Motor neuron (in vitro differentiated cells): ENCODE measurements at places on chromosomes 2 and 18. TPM values are rescaled to one million over a fixed set of nuclear protein-coding genes. Genes with fewer than 3 reads are reported as not detected.

Gene STEAP3
- 2.7 TPM in 2 replicates for total RNA-seq

Gene CNGA3
- 13.5 and 14.0 TPM in 2 replicates for total RNA-seq

Gene CACNB4
- 18.0 and 22.6 TPM in 2 replicates for total RNA-seq

Gene MFSD2B
- 0.42 and 0.49 TPM in 2 replicates for total RNA-seq

DNA sequence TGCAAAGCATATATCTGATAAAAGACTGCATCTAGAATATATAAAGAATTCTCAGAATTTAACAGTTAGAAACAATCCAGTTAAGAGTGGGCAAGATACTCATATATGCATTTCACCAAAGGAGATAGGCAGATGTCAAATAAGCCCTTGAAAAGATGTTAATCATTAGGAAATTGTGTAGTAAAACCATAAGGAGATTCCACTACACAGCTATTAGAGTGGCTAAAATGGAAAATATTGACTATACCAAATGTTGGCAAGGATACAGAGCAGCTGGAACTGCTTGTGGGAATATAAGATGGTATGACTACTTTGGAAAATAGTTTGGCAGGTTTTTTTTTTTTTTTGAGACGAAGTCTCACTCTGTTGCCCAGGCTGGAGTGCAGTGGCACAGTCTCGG is 59.5 kb downstream of the CAB39 start:
- ATAC-seq: no peak

DNA sequence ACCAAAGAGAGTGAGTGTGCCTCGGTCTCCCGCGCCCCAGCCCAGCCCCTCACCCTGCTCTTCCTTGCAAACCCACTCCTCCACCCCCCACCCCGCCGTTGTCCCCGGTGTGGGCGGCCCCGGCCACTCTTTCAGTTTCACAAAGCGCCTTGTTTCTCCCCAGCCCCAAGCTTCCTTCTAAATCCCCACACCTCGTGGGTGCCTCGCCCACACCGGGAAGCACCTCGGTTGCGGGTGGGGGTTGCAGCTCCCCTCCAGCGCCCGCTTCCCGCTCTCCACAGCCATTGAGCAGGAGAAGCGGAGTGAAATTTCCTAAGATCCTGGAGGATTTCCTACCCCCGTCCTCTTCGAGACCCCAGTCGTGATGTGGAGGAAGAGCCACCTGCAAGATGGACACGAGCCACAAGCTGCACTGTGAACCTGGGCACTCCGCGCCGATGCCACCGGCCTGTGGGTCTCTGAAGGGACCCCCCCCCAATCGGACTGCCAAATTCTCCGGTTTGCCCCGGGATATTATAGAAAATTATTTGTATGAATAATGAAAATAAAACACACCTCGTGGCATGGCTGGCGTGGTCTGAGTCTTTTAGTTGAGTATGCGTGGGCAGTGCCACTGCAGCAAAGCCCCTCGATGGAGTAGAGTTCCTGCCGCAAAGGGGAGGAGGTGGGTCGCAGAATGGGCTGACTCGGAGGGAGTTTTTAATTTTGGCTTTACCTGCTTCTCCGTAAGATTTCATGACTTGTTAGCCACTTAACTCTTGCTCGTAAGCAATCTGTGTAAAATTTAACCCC is 848 bp downstream of the TMSB10 start:
- peak; percentile 4 for ATAC-seq

GRCh38 chr2:99150706-99151105 is 4.0 kb downstream of the TSGA10 start:
- ATAC-seq: no peak
